Temporal lobe (tissue), 4 donors: ENCODE measurements at places on chromosomes 1 and 21. TPM values are rescaled to one million over a fixed set of nuclear protein-coding genes. Genes with fewer than 3 reads are reported as not detected.

The GUCA2B gene
- total RNA-seq = not detected

The HAO2 gene
- not detected for total RNA-seq

The TP73 gene
- total RNA-seq = 0.25 TPM

The NECTIN4 gene
- not detected for total RNA-seq

The NCAM2 gene
- 35.9 TPM for total RNA-seq

The MRPS15 gene
- total RNA-seq = 10.8 TPM

The DCST1 gene
- 0.25 TPM for total RNA-seq

The FMO2 gene
- 0.25 TPM for total RNA-seq

The ATP8B2 gene
- total RNA-seq = 18.2 TPM

The LHX4 gene
- not detected for total RNA-seq

The AMY1B gene
- total RNA-seq = not detected

The FALEC gene
- total RNA-seq = not detected

The RGS4 gene
- total RNA-seq = 2.0 TPM

The OR2L2 gene
- total RNA-seq = under 0.01 TPM

The ADORA1 gene
- total RNA-seq = 9.1 TPM

The EFNA3 gene
- total RNA-seq = 10.6 TPM

The NOS1AP gene
- total RNA-seq = 9.3 TPM

The DYNLT4 gene
- total RNA-seq = not detected

The POMGNT1 gene
- 29.0 TPM for total RNA-seq

The FAM110D gene
- total RNA-seq = 0.49 TPM

The UBE2U gene
- not detected for total RNA-seq

The TTF2 gene
- 2.2 TPM for total RNA-seq

The MNDA gene
- total RNA-seq = 2.0 TPM

The SLC1A7 gene
- not detected for total RNA-seq

The TMEM200B gene
- 0.49 TPM for total RNA-seq

The RAB25 gene
- not detected for total RNA-seq

The LCE1F gene
- total RNA-seq = not detected

The OLIG2 gene
- 15.2 TPM for total RNA-seq

The OR2AK2 gene
- total RNA-seq = not detected

The BROX gene
- 37.6 TPM for total RNA-seq

The PLCH2 gene
- 9.1 TPM for total RNA-seq

The SMIM34 gene
- total RNA-seq = not detected

The GJB3 gene
- not detected for total RNA-seq

The INAVA gene
- total RNA-seq = 0.98 TPM

The SPRR2B gene
- total RNA-seq = not detected

The BRINP3 gene
- 38.6 TPM for total RNA-seq

The THEM5 gene
- total RNA-seq = not detected

The GPR153 gene
- total RNA-seq = 18.4 TPM

The CELSR2 gene
- total RNA-seq = 46.5 TPM

The TSTD1 gene
- 26.1 TPM for total RNA-seq

The RORC gene
- under 0.01 TPM for total RNA-seq

The PDPN gene
- 7.4 TPM for total RNA-seq

The CBS gene
- total RNA-seq = 31.7 TPM

The DNAH14 gene
- 16.5 TPM for total RNA-seq

The LCK gene
- not detected for total RNA-seq

The JMJD4 gene
- total RNA-seq = 10.3 TPM

The PTCH2 gene
- total RNA-seq = 1.7 TPM

The HTR6 gene
- total RNA-seq = 0.25 TPM
